ENCODE measurements at places on chromosomes 2 and 18.

- no peak for DNase-seq
These were observed 111.4 kb downstream of the FTCDNL1 start for GRCh38 chr2:199739413-199740110.

GRCh38 chr18:62944454-62944853, 229.1 kb downstream of the PHLPP1 start:
- no peak for DNase-seq

- DNase-seq, result no peak
These were observed 738.6 kb downstream of the ERBB4 start for GRCh38 chr2:211800001-211800400.

DNA sequence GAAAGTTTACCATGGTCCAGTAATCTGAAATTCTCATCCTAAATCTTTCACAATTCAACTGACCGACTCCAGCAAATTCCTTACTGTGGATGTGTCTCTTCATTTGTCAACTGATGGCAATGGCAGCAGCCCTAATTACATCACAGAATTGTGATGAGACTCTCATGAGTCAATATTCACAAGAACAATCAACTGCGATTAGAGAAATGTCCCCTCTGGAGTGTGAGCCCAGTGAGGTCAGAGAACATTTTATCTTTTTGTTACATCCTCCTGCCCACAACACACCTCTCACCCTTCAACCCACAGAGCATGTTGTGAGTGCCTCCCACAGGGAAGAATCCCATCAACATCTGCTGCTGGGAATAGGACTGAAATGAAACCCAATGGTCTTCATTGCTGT, 73.6 kb downstream of the CD226 start:
- DNase-seq, result no peak

- DNase-seq, result no peak
These were observed 701.8 kb downstream of the NR4A2 start for GRCh38 chr2:155630760-155631159.

DNA sequence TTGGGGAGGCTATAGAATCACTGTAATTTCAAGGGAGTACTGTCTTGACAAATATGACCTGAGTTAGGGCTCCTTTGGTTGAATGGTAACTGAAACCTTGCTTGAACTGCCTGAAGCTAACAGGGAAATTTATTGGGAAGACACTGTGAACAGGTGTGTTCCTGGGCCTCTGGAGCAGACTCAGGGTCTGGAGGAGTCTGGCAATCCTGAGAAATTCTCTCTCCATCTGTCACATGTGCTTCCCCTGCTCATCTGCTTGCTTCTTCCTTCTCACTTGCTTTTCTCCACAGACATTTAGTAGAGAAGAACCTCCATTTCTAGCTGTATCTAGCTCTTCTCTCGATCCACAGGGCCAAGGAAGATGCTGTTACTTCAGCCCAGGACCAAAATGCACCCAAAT, 476.5 kb downstream of the LRP1B start:
- DNase-seq, result no peak

- no peak for DNase-seq
These were observed 144.3 kb downstream of the VAPA start for GRCh38 chr18:10057894-10058791.

- DNase-seq, result no peak
These were observed 646.0 kb downstream of the ZEB2 start for GRCh38 chr2:143873886-143874285.

DNA sequence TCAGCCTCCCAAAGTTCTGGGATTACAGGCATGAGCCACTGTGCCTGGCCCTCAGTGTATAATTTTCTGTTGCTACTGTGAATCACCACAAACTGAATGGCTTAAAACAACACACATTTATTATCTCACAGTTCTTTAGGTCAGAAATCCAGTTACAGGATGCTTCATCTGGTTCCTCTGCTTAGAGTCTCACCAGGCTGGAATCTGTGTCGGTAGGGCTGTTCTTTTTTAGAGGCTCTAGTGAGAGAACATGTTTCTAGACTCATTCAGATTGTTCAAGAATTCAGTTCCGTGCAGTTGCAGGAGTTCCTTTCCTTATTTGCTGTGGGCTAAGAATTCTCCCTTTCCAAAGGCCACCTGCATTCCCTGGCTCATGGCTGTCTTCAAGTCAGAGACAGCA, 22.2 kb downstream of the CCDC121 start:
- no peak for DNase-seq

DNA sequence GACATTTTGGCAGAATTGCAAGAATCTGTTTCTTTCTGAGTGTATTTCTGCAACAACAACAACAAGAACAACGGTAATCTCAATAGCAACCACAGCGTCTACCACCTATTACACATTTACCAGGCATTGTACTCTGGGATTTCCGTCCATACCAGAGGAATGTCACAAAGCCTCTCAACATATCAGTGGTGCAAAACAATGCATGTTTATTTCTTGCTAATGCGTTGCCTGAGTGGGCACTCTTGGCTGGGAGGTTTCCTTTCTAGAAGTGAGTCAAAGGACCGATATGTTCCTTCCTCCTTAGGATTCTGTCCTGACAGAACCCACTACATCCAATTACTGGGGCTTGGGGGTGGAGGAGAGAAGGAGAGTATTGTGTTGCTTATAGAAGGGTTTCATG, 585.6 kb downstream of the TSN start:
- DNase-seq, result no peak

DNA sequence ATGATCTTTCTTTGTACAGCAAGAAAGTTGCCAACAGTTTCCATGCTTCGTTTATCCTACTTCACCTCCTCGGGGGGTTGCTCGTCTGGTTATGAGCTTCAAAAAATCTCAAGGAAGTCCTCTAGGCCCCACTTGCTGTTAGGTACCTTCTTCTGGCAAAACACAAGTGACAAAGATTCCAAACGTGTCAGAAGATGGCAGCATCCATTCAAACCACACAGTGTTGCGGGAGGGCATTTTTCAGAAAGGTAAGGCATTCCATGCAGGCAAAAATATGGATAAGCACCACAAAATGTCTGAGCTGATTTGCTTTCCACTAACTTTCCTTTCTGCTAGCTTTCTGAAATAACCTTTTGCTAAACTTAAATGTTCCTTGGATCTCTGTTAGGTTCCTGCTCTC, 13.2 kb upstream of the OR6B3 start:
- no peak for DNase-seq

DNA sequence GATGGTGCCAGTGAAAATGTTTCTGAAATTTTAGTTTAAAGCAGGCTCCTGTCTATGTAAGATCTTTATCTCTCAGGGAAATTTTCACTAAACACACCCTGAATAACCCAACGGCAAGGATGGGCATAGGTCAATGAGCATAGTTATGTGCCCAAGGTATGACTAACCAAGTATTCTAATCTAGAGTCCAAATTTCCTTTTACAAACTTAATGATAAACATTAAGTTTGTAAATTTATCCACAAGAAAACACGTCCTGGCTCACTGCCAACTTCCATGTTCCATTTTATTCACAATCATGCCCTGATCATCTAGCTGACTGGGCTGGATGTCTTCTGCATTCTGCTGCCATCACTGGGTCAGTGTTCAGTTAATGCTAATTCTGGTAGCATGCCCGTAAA, 151.2 kb downstream of the SRBD1 start:
- DNase-seq, result no peak
